ENCODE measurements at places on chromosomes 2 and 18. TPM values are rescaled to one million over a fixed set of nuclear protein-coding genes. Genes with fewer than 3 reads are reported as not detected.

GRCh38 chr2:43288417-43289305 is 62.3 kb upstream of the ZFP36L2 start:
- H3K4me3 ChIP-seq = no peak overlapping the region
- ATAC-seq = no peak
- peaks cover 2% of the 10 kb centered on the region for H3K4me1 ChIP-seq
- no peaks in the 10 kb centered on the region for H3K27me3 ChIP-seq
- peaks cover 96% of the 10 kb centered on the region for H3K36me3 ChIP-seq
- no peak overlapping the region for H3K27ac ChIP-seq

KCNG2 gene
- total RNA-seq = not detected

GRCh38 chr2:136185981-136186776 is 68.2 kb upstream of the CXCR4 start:
- ATAC-seq = peak; percentile 60
- H3K4me1 ChIP-seq = peaks cover 10% of the 10 kb centered on the region
- no peaks in the 10 kb centered on the region for H3K27me3 ChIP-seq
- no peaks in the 10 kb centered on the region for H3K36me3 ChIP-seq
- no peak overlapping the region for H3K4me3 ChIP-seq

DNA sequence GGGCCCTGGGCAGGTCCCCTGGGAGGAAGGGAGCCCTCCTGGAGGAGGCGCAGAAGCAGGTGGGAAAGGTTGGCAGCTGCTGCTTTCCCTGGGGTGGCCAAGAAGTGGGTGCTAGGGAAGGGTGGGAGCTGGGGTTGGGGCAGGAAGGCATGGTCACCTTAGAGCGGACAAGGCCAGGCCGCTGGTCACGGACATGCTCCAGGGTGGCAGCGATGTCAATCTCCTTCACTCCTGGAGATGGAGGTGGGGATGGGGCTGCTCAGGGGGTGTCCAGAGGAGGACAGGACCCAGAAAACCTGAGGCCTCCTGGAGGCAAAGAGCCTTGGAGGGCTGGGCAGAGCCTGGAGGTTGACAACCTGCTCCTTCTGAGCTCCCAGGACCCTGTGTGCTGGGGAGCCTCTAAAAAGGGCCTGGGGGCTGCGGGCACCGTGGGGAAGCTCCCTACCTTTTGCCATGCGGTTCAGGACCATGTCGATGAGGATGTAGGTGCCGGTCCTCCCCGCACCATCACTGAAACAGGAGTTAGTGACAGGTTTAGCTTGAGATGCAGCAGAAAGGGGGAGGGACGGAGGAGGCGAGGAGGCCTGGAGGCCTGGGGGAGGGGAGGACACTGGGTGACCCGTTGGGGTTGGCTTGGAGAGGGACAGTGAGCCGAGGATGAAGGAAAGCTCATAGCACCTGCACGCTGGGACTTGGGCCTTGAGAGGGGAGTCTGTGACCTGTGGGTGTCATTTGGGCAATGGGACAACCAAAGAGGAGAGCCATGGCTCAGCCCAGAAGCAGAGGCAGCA is 11.4 kb downstream of the DNAJB2 start:
- H3K36me3 ChIP-seq = peaks cover under 1% of the 10 kb centered on the region
- ATAC-seq = no peak
- no peak overlapping the region for H3K4me3 ChIP-seq

- no peak for ATAC-seq
- peaks cover 25% of the 10 kb centered on the region for H3K36me3 ChIP-seq
- H3K27me3 ChIP-seq = no peaks in the 10 kb centered on the region
- peak overlapping the region; percentile 88 for H3K4me3 ChIP-seq
- H3K27ac ChIP-seq = peak overlapping the region; percentile 87
These were observed 2.6 kb downstream of the CLIP4 start for GRCh38 chr2:29117636-29118303.

UGT1A3 gene
- total RNA-seq = not detected

DNA sequence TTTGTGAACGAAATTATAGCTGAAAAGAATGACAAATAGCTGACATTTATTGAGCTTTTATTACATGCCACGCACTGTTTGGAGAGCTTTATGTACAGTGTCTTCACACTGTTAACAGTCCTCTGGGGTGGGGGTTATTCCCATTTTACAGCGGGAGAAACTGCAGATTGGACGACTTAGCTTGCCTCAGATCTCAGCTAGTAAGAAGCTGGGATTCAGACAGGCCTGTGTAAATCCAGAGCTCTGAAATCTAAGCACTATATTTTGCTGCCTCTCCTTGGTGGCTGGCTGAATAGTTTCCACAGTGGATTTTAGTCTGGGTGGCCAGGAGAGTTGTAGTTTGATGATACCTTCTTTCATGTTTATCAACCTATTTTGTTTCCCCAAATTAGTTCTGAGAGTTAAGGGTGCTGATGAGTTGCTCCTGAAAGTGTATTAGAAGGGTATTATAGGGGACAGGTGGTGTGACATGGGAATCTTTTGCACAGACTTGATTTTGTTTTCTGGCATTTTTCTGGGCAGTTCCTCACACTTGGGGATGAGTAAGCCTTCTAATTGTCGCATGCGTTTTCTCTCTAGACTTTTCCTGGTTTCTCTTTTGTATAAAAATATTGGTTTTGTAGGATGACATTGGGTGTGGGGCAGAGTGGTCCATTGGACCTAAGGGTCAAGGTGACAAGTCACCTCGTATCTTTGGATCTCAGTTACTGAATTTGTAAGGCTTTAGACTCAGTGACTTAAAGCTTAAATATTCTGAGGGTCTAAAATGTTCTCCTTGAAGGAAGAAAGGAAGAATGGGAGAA is 1.5 kb downstream of the ACSL3 start:
- no peak overlapping the region for H3K4me3 ChIP-seq
- H3K4me1 ChIP-seq = peaks cover 11% of the 10 kb centered on the region
- H3K27me3 ChIP-seq = peaks cover 4% of the 10 kb centered on the region
- ATAC-seq = no peak
- H3K36me3 ChIP-seq = no peaks in the 10 kb centered on the region

DNA sequence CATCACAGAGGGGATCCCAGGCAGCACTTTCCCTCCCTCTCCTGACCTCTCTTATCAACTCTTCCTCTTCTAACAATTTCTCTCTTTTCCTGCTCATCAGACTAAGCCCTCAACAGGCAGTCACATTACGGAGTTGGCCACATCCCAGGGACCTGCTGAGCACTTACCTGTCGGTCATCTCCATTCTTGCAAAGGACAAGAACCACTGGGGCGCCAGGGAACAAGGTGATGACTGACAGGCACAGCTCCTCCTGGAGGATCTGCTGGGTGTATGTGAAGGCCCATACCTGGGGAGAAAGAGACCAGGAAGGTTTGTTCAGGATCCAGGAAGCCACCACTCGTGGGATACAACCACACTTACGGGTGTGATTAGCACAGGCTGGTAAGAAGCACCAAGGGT is 104.8 kb upstream of the CAPN13 start:
- no peaks in the 10 kb centered on the region for H3K27me3 ChIP-seq
- no peaks in the 10 kb centered on the region for H3K36me3 ChIP-seq
- ATAC-seq = no peak
- H3K27ac ChIP-seq = no peak overlapping the region

DNA sequence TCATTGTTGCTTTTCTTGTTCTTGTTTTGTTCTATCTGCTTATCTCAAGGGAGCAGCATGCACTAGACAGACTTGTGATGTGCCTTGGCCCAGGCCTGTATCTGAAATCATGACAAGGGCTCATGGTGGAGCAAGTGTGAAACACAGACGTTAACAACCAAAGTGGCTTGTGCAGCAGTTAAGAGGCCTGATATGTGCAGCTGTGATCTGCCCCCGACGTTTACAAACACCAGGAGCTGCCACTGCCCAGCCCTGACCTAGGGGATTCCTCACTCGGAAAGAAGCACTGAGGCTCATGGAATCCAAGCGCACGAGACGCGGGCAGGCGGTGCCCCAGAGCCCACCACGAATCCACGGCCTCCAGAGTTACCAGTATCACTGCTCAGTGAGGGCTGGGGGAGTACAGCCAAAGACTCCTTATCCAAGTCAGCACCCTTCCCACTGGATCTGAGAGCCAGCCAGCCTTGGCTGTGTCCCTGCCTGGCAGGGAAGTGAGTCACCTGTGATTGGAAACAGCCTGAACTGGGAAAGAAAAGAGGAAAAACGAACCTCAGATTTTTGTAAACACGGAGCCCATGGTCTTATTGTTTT is 62.3 kb upstream of the SNTG2 start:
- no peaks in the 10 kb centered on the region for H3K4me1 ChIP-seq
- H3K27ac ChIP-seq = no peak overlapping the region
- H3K4me3 ChIP-seq = no peak overlapping the region
- peaks cover 25% of the 10 kb centered on the region for H3K27me3 ChIP-seq

DNA sequence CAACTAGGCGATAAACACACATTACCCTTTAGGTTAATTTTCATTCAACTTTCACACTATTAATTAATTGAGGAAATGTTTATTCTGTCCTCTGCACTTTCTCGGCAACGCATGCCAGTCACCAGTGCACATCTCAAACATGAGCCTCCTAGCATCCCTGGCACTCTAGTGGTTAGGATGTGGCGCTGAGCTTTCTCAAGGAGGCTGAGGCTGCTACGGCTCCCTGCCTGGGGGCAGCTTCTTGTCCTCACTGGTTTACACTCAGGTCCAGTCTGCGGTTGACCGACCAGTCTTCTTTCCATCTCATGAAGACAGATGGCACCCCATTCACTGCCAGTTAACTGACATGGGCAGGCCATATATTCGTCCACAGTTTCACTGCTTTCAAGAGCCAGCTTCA is 463.4 kb downstream of the EIPR1 start:
- H3K36me3 ChIP-seq = no peaks in the 10 kb centered on the region
- H3K27me3 ChIP-seq = peaks cover 19% of the 10 kb centered on the region
- H3K27ac ChIP-seq = no peak overlapping the region
- H3K4me3 ChIP-seq = no peak overlapping the region
- H3K4me1 ChIP-seq = no peaks in the 10 kb centered on the region

STK36 gene
- 13.4 TPM for total RNA-seq
